ENCODE measurements at places on chromosomes 5 and 9. TPM values are rescaled to one million over a fixed set of nuclear protein-coding genes. Genes with fewer than 3 reads are reported as not detected.

Gene CSF2
- 1.2 TPM for total RNA-seq

Gene GPR150
- total RNA-seq = 0.08 TPM

Gene TLE1
- 87.1 TPM for total RNA-seq

Gene N4BP3
- 1.5 TPM for total RNA-seq

Gene KIF12
- total RNA-seq = 2.2 TPM

Gene TDRD7
- total RNA-seq = 11.6 TPM

Measured in A549 treated with DMSO at 1 μM for 4 hours (cell line).